Endothelial cell (in vitro differentiated cells): ENCODE measurements at places on chromosomes 3 and 15. TPM values are rescaled to one million over a fixed set of nuclear protein-coding genes. Genes with fewer than 3 reads are reported as not detected.

COL8A1 gene
- total RNA-seq = 5.6 TPM

VIPR1 gene
- total RNA-seq = 5.4 TPM

TOPAZ1 gene
- not detected for total RNA-seq

GOLGA6L10 gene
- 0.28 TPM for total RNA-seq

PLA2G4B gene
- 2.9 TPM for total RNA-seq

TRAIP gene
- total RNA-seq = 6.2 TPM

MESP2 gene
- total RNA-seq = 0.33 TPM

DNA sequence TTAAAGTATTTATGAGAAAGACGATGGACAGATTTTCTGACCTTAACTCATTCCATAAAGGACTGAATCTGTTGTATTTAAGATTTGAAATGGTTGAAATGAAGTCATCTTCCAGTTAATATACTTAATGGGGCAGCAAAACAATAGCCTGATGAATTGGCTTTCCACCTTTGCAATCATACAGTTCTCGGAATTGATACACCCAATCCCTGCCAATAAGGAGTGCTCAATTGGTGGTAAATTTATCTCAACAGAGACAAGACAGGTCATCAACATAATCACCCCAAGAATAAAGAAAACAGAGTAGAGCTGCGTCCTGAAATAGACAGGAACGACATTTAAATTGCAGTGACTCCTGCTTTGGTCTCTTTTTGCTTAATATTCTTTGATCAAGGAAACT, 11.2 kb downstream of the ANXA2 start:
- DNase-seq = no peak

DNA sequence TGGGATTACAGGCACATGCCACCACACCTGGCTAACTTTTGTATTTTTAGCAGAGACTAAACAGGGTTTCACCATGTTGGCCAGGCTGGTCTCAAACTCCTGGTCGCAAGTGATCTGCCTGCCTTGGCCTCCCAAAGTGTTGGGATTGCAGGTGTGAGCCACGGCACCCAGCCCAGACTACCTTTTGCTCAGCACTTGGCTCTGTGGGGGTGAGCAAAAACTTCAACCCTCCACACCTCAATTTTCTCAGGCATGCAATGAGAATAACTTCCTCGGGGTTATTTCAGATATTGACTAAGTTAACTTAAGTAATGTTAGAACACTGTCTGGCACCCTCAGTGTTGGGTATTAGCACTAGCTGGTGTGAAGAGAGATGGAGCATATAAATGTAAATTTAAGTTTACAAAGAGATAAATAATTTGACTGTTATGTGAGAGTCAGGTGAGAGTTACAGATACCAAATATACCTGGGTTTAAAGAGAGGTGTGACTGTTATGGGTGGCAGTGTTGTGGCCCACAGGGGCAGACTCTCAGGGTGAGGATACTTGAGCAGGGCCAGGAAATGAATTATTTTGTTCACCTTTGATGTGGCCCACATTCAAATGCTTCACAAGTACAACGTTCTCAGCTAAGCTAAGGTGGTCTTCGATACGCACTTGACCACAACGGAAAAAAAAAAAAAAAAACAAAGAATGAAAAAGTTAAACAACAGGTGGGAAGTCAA, 29.0 kb downstream of the CPOX start:
- no peak for DNase-seq

DNA sequence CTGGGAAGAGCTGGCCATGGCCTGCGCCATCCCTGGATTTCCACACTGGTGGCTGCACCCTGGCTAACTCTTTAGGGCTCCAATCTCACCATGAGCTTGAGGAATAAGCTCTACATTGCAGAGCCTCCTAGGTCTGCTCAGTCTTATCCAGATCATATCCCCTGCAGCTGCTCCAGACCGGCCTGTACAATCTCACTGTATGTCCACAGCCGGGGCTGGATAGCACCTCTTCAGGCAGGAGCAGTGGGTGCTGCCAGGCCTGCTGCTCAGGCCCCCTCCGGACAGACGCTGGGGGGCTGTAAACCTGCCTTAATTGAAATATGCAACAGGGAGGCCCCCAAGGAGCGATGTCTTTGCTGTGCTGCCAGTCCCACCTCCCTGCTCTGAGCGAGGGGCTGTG, 15.6 kb downstream of the INSYN1 start:
- no peak for DNase-seq

DNA sequence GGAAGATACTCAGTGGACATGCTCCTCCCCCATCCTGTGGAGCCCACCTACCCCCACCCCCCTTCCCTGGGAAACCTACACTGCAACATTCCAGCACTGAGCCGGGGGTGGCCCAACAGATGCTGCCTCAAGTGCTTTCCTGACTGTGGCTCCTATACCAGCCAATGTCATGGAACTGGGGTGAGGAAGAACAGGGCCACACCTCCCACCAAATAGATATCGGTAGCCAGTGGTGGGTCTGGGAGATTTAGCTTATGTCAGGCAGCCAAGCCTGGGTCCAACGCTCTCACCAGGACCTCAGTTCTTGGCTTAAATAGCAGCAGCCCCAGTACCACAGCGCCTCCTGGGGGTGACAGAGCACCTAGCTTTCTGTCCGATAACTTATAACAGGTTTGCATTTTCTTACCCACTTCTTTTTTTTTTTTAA, 30.3 kb downstream of the CDC25A start:
- DNase-seq = peak; percentile 72

- DNase-seq = peak; percentile 4
Measured at GRCh38 chr15:67543348-67543718, 830 bp downstream of the MAP2K5 start.

- DNase-seq = no peak
Measured at GRCh38 chr15:101558221-101558941, 68.9 kb upstream of the PCSK6 start.

DNA sequence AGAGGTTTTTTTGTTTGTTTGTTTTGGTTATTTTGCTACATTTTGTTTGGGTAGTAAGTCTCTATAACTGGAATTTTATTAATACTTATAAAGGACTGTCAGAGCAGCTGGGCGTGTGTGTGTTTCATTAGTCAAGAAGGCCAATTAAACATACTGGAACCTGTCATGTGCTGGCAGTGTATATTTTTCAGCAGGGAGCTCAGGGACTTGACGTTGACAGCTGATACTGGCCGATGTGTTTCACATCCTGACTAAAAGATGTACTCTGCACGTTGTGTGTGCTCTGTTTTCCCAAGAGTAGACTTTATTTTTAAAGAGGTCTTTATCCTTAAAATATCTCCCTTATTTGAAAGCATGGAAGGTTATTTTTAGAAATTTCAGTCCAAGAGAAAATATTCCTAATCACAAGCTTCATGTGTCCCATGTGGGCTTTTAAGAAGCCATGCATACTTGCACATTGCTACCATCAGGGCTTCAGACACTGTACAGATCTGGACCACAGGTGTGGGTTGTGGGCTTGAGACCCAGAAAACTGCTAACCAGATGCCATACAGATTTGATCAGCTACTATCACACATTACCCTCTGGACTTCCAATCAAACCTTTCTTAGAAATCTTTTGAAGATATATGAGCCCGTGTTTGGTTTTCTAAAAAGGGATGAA, 135.9 kb downstream of the FEZF2 start:
- DNase-seq = no peak

DNA sequence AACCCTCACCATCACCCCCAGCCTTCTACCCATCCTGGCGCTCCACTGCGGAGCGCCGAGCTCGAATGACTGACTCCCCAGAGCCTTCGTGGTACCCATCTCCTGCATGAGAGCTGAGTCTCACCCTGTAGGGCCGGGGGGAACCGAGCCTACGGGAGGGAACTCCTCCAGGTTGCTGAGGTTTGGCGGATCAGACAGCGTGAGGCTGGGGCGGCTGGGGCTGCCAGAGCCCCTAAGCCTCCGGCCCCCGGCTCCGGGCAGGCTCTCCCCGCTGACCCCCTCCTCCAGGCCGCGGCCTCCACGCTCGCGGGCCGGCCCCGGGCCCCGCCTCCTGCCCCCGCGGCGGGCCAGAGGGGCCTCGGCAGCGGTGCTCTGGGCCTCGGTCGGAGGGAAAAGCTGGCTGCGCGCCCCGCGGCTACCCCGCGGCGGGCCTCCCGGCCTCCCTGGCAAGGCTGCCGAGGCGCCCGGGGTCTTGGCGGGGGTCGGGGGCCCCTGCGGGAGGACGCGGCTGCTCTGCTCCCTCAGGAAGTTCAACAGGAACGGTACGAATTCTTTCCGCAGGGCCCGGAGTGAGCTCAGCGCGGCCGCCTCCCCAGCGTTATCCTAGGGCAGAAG, 643 bp downstream of the CDAN1 start:
- DNase-seq = peak; percentile 37

- peak; percentile 9 for DNase-seq
Measured at GRCh38 chr15:56244811-56245576, 1.3 kb upstream of the RFX7 start.

- DNase-seq = no peak
Measured at GRCh38 chr3:182784542-182784941, 8.8 kb upstream of the ATP11B start.

DNA sequence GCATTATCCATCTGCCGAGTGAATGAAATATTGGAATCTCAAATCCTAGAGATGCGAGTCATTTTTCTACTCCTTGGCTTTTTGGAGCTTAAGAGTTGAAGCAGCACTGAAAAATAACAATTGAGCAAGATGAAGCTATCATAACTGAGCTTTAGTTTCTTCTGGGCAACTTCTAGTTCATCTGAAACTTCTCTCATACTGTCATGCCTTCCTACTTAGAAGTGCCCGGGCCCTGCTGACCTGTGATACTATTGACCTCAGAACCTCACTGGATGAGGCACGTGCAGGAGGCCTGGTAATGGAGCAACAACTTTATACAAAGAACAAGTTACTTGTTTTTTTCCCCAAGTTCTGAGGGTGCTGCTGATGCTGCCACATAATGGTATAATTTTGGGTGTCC, 48.5 kb upstream of the P3H2 start:
- DNase-seq = no peak

DNA sequence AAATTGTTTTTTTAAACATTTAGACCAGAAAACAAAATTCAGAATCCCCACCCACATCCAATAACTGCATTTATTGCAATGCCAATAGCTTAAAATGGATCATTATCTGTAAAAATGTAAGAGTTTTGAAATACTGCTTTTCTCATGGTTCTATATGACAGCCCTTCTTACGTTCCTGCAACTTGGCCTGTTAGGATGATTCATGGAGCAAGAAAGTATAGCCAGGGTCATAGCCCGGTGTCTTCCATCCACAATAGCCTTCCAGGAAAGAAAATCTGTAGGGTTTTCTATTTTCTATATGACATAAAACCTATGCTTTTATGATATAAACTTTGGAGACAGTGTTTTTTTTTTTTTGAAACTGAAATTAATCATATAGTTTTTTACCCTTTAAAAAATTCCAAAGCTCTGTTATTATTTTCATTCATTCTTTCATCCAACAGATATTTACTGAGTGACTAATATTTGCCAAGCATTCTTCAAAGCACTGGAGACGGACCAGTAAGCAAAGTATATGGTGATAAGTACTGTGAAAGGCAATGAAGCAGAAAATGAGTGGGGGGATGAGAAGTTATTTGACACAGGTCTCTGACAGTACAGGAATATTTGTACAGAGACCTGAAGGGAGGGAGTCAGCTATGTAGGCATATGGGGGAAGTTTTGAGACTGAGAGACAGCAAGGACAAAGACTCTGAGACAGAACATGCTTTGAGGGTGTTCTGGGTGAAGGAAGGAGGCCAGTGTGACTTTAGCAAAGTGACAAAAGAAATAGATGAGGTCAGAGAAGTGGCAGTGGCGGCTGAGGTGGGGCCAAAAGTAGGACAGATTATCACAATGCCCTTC, 29.0 kb upstream of the SLC2A2 start:
- no peak for DNase-seq

DNA sequence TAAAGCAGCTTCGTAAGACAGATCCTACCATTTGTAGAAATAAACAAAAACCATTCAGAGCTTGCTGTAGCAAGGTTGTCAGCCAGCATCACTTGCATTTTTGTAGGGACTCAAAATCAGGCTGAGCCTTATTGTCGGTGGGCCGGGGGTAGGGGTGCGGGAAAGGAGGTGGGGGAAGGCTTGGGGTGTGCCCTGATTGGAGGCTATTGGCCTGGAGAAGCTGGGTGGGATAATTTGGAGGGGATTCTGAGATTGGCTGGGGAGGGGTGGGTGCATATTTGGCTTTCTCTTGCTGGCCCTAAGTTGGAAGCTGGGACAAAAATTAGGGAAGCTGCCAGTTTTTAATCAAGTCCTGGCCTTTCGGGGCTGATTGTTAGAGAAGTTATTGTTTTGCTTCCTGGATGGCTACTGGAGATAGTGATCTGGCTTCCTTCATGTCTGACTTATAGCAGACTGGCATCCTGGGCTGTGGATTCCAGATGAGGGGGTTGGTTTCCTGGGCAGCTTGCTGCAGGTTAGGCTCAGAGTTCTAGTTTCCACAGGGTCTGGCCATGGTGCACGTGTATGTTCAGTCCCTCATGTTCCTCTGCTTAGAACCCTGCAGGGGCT, 22.8 kb downstream of the STOML1 start:
- no peak for DNase-seq

DNA sequence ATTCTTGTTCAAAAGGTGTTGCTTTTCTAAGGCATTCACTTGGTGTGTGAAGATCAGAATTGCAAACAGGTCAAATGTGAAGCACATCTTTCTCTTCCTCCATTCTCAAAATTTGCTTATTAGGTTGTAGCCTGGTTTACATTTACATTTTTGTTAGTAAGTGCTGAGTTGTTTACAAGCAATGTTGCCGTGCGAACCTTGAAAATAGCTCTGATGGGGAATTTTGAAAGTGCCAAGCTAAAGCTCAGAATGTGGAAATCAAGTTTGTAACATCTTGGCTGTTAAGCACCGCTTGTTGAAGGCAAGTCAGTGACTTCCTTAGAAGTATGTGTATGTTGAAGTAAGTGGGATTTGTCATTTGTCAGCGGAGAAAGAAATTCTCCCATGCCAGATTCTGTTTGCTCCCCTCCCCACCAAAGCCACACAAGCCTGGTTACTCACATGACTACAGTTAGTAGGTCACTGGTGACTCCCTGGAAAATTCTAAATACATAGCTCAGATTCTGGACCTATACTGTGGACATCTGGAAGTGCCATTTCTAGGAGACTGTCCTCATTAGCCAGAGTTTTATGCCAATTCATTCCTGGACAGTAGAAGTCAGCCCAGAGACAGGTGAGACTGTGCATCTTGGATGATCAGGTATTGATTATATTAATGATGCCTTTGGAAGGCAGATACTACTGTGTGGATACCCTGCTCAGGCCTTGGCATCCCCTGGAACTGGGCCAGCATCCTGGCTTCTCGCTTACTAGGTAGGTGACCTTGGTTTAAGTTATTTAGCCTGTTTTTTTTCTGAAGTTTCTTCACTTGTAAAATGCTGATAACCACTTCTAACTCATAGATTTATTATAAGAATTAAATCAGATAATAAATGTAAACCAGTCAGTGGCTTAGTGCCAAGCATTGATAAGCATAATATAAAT, 390.6 kb upstream of the SEMA6D start:
- no peak for DNase-seq
